ENCODE measurements at places on chromosomes 1 and 21.

DNA sequence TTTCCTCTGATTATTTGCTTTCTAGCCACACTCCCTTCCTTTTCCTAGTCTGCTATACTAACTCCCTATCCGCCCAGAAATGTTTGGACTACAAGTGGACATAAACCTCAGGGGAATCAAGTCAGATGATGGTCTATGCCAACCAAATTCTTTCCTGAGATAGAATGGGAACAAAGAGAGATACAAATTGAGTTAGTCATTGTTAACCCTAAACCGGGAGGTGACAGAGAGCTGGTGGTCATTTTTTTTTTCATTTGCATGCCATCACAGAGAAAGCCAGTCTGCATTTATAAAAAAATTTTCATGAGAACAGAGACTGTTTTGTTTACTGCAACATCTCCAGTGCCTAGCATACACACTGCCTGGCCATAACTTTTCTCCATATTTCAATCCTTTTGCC, 35.0 kb downstream of the MYSM1 start:
- DNase-seq = no peak

- no peak for DNase-seq
These were observed 98.4 kb downstream of the MAGI3 start for GRCh38 chr1:113488576-113489177.

DNA sequence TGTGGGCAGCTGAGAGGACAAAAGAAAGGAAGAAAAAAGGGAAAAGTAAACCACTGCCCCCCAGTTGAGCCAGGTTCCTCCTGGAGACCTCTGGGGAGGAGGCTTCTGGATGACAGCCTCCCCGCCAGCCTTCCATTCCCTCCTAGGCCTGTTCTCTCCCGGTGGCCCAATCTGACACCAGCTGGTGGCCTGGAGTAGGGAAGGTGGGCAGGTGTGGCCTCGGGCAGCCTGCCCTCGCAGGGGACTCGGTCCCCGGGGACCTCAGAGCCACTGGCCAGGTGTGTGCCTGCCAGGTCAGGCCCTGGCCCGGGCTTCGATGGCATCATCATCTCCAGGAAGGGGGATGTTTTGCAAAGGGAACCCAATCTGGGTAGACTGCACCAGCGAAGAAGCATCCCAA, 159.0 kb downstream of the CASZ1 start:
- DNase-seq = no peak

GRCh38 chr1:64686828-64687724, 57.8 kb upstream of the RAVER2 start:
- DNase-seq = peak; percentile 10

DNA sequence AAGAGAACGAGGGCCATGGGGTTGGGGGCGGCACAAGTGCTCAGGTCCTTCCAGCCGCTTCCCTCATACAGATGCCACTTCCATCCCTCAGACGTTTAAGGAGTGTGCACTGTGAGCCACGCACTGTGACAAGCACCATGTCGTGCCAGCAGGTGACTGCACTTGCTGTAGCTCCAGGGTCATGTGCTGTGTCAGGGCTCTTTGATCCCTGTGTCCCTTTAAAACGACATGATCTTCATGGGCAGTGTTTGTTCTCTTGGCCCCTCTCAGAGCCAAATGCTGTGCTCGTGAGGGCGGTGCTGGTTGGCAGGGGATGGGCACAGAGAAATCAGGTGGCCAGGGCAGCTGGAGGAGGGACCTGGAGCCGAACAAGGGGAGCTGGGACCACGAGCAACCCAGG, 19.9 kb downstream of the IL10RB start:
- no peak for DNase-seq
